ENCODE measurements at places on chromosomes 1 and 21.

DNA sequence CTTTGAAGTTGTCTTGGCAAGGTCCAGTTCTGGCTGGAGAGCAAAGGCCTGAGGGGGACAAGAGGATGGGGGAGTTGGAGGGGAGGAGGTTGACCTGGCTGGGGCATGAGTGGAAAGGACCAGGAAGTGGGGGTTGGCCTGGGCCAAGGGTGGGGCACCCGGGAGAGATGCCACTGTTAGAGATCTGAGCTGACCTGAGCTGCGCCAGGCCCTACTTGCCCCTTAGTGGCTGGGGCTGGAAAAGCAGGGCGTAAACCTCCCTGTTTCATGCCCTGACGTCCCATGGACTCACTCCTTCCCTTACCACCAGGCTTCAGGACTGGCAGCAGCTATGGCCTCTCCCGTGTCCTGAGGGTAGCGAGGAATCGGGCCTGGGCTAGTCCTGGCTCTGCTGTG is 16.9 kb downstream of the FAAH start:
- DNase-seq, result no peak

- no peak for DNase-seq
Observed at GRCh38 chr1:69305621-69306020, 262.1 kb upstream of the LRRC7 start.

- no peak for DNase-seq
Observed at GRCh38 chr1:111965781-111966443, 23.6 kb downstream of the KCND3 start.

DNA sequence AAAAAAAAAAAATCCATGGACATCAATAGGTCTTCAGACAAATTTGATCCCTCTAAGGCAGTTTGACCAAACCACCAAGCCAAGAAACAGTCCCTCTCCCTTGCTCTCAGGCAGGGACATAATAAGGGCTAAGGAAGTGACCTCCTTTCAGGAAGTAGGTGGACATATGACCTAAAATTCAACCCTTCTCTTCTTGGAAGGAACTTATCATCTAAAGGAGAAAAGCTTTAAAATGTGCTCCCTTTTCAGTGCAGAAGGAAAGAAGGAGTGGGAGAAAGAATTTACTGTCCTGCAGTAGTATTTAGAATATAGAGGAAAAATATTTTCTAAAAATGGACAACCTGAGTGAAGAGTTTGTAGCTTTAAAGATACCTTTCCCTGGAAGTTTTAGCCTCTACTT is 118.1 kb downstream of the DTL start:
- no peak for DNase-seq

- DNase-seq, result no peak
Observed at GRCh38 chr1:95388031-95388430, 154.0 kb downstream of the RWDD3 start.

DNA sequence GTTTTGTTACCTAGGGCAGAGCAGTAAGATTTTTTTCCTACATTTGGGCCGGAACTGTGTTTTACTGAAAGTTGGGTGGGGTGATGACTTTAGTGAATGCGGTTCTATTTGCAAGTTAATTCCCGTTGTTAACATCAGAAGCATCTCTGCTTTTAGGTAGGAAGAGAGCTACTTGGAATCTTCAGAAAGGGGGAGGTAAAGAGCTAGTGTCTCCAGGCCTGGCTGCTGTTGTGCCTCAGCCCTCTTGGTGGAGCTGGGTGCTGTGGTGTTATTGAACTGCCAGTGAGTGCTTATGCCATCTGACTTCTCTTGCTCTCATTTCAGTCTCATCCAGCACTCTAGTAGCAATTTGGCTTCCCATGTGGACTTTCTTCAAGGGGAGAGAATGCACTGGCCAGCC is 3.4 kb downstream of the KDM4A start:
- no peak for DNase-seq

DNA sequence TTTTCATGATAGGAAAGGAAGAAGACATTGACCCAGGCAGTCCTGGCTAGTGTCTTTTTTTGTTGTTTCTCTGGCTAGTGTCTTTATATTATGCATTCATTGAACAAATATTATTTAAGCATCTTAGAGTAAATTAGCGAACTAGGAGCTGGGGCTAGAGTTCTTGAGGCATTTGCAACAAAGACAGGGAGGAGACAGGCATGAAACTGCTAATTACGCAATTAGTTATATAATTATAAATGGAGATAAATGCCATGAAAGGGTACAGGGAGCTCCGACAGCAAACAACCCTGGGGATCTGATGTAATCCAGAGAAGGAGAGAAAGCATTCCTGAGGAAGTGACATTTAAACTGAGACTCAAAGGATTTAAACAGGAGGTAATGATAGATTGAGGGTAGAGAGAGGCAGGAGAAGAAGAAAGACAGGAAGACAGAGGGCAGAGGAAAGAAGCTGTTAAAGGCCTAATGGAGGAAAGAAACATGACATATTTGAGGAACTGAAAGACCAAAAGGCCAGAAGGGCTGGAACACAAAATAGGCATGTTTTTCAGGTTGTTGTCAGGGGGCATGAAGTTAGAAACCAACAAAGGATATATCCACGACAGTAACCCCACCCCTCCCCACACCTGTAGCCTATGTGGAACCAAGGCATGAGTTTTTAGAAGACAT is 99.5 kb upstream of the GJB5 start:
- no peak for DNase-seq

GRCh38 chr1:226061068-226061840 is 1.3 kb upstream of the H3-3A start:
- DNase-seq, result no peak

- no peak for DNase-seq
Observed at GRCh38 chr1:114558544-114558943, 22.9 kb downstream of the BCAS2 start.

DNA sequence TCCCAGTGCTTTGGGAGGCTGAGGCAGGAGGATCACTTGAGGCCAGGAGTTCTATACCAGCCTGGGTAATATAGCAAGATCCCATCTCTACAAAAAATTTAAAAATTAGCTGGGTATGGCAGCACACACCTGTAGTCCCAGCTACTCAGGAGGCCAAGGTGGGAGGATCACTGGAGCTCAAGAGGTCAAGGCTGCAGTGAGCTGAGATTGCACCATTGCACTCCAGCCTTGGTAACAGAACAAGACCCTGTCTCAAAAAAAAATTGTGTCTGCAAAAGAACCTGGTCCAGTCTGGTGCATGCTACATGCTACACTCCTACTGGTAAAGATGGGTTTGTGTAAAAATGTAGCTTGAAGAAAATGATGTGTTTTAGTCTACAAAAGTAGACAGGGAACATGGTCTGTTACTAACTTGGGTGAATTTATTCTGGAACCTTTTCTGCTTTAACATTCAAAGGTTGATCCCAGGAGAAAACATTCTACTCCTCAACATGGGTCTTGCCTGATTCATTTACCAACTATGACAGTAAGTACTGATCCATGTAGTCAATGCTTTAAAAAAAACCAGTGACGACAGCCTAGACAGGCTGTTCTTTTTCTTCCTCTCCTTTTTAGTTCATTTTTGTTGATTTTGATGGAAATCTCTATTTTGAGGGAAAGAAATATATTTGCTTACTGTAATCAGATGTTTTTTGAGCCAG is 32.7 kb upstream of the ENAH start:
- no peak for DNase-seq

- DNase-seq, result no peak
Observed at GRCh38 chr1:196607981-196608380, 259 bp downstream of the KCNT2 start.

DNA sequence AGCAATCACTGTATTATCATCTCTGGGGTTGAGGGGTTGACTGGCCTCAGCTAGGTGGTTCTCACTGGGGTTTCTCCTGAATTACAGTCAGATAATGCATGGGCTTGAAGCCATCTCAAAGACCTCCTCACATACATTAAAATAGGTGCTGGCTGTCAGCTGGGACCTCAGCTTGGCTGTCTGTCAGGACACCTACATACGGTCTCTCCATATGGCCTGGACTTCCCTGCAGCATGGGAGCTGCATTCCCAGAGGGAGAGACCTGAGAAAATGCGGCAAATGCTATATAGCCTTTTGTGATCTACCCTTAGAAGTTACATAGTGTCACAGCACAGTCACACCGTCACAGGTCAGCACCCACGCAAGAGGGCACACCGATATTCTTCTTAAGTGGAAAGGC is 93.6 kb downstream of the TSEN15 start:
- no peak for DNase-seq

- DNase-seq, result no peak
Observed at GRCh38 chr1:41101950-41102607, 80.6 kb upstream of the SLFNL1 start.

- DNase-seq, result peak; percentile 80
Observed at GRCh38 chr1:46197964-46198811, at the start of gene POMGNT1. Gene POMGNT1, minus strand, starts transcription at chr1:46198434. Its CDS starts 613 bp downstream, at chr1:46197821.

GRCh38 chr1:204726478-204726877 is 40.9 kb upstream of the LRRN2 start:
- no peak for DNase-seq

GRCh38 chr1:41498804-41499203 is 14.3 kb upstream of the EDN2 start:
- DNase-seq, result no peak

DNA sequence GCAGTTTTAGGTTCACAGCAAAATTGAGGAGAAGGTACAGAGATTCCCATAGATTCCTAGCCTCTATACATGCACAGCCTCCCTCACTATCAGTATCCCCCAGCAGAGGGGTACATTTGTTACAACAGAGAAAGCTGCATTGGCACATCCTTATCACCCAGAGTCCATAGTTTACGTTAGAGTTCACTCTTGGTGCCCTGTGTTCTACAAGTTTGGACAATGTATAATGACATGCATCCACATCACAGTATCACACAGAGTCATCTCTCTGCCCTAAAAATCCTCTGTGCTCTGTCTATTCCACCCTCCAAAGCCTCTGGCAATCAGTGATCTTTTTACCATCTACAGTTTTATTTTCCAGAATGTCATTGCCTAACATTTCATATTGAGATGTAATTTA is 22.3 kb upstream of the RGS16 start:
- no peak for DNase-seq

DNA sequence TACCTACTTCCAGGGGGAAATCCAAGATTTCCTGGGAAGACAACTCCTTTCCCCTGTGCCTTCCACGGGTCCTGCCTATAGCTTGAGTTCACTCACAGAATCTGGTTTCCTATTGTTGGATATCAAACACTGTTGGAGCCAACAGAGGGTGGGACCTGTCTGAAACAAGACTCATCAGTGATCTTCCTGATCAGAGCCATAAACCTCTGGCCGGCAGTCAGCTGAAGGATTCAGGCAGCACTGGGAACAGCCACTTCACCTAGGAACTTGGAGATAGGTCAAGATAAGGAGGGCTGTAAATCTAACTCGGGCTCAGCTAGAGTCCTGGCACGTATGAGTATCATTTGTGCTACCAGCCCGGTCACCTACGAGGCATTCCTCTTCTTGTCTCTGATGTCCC is 23.3 kb downstream of the SH3BP5L start:
- no peak for DNase-seq

- DNase-seq, result no peak
Observed at GRCh38 chr1:29284961-29285560, 48.7 kb downstream of the PTPRU start.

DNA sequence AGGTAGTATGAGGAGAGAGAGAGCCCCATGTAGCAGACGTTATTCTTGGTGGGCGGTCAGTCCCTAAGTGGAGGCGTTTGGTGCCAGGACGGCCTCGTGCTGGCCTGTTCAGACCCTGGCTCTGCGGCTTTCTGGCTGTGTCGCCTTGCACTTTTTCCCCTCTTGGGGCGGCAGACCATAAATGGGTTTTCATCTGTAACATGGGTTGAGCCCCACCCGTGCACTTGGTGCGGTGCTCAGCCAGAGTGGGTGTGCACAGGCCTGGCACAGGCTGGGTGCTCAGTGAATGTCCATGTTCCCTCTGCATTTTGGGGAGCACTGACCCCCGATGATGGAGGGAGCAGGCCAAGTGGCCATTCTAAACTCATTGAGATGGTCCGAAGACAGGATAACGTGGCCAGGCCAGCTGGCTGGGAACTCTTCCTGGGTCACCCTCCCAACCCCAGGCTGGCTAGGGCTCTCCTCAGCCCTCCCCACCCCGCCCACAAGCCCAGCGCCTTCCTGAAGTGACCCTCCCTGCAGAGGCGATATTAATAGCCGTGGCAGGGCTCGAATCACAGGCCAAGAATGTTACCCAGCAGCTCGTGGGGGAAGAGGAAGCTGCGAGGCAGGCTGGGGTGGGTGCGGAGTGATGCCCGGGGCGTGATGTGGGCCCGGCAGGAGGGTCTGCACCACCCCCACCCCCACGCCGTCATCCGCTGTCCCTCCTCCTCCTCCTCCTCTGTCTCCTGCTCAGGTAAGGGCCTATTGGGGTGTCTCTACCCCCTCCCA is 78.5 kb downstream of the ARHGEF10L start:
- DNase-seq, result no peak

DNA sequence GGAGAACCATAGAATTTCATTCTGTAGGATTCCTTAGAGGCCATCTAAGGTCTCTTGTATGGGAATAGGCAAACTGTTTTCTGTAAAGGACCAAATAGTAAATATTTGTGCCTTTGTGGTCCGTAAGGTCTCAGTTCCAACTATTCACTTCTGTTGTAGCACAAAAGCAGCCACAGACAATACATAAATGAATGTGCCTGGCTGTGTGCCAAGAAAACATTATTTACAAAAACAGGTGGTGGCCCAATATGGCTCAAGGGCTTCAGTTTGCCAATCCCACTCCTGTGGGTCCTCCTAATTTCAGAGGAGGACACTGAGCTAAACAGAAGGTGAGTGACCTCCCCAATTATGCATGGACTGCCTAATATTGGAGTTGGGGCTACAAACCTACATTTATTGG is 67.6 kb upstream of the EDEM3 start:
- no peak for DNase-seq

- no peak for DNase-seq
Observed at GRCh38 chr1:226624526-226624925, 76.0 kb downstream of the STUM start.

DNA sequence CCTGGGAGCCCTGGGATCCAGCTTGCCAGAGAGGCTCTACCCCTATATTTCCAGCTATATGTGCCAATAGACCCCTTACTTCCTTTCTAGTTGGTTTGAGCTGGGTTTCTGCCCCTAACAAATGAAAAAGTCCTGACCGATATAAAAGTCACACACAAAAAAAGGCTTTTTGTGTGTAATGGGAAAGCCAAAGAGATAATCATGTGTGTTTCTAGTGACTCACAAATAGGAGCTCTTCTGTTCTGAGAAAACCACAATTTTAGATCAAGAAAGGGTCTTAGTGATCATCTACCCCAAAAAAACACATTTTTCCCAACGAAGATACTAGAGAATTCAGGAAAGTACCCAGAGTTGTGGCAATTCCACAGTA is 23.0 kb upstream of the PLEKHA6 start:
- DNase-seq, result no peak

GRCh38 chr1:13820055-13820454 is 120.1 kb downstream of the PRDM2 start:
- no peak for DNase-seq

GRCh38 chr1:200479816-200480215 is 70.0 kb upstream of the ZNF281 start:
- DNase-seq, result no peak

Measured in liver (tissue), 10 donors.